ENCODE measurements at places on chromosomes 2 and 18. TPM values are rescaled to one million over a fixed set of nuclear protein-coding genes. Genes with fewer than 3 reads are reported as not detected.

Gene HOXD13
- total RNA-seq, result 1.8 TPM

Gene ASB18
- not detected for total RNA-seq

Gene PRKAG3
- not detected for total RNA-seq

Gene TMEM18
- 28.5 TPM for total RNA-seq

Gene SIX3
- total RNA-seq, result not detected

Gene NEU4
- not detected for total RNA-seq

- DNase-seq, result no peak
Observed at GRCh38 chr2:209790066-209790728, 18.6 kb downstream of the UNC80 start.

- DNase-seq, result peak; percentile 24
Observed at GRCh38 chr2:134461511-134461910, 207.6 kb downstream of the MGAT5 start.

DNA sequence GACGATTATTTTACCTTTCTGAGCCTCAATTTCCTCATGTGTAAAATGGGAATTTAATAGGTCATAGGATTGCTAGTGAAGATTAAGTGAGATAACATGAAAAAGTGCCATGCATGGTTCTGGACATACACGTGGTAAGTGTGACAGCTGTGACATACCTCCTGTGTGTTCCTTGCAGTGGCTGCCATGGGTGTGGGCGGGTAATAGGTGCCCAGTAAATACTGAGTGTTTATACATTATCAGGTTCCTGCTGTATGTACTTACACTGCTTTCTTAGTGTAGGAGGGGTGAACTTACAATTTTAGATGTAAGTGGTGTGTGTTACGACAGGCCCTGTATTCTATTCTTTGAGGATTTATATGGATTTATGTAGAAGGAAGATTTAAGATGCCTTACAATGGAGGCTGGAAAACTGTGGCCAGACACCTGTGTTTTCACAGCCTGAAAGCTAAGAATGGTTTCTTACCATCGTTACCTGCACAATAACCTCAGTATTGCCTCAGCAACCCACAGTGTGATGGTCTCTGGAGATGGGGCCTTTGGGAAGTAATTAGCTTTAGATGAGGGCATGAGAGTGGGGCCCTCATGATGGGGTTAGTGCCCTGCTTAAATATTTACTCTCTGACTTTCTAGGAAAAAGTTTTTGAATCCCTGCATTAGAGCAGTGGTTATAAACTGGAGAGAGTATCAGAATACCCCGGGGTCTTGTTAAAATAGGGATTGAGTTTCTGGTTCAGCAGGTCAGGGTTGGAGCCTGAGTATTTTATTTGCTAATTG lies 78.1 kb downstream of the ASAP2 start:
- no peak for DNase-seq

DNA sequence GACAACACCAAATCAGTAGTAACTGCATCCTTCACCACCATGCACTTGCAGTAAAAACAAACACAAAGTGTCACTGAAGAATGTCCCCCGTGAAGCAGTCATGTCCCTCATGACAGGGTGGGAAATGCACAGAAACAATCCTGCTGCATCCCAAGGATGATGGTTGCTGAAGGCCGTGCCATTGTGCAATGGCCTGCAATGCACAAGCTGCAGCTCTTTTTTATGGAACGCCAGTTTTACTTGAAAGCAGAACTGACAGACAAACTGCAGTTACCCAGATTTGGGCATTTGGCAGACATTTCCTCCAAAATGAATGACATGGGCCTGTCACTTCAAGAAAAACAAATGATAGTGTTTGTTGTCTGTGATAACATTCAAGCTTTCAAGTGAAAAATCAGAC lies 2.4 kb upstream of the CHST10 start:
- no peak for DNase-seq

GRCh38 chr2:203498161-203498560 lies 36.9 kb downstream of the RAPH1 start:
- DNase-seq, result peak; percentile 79

GRCh38 chr2:9638532-9638931 lies 7.7 kb upstream of the YWHAQ start:
- peak; percentile 90 for DNase-seq

DNA sequence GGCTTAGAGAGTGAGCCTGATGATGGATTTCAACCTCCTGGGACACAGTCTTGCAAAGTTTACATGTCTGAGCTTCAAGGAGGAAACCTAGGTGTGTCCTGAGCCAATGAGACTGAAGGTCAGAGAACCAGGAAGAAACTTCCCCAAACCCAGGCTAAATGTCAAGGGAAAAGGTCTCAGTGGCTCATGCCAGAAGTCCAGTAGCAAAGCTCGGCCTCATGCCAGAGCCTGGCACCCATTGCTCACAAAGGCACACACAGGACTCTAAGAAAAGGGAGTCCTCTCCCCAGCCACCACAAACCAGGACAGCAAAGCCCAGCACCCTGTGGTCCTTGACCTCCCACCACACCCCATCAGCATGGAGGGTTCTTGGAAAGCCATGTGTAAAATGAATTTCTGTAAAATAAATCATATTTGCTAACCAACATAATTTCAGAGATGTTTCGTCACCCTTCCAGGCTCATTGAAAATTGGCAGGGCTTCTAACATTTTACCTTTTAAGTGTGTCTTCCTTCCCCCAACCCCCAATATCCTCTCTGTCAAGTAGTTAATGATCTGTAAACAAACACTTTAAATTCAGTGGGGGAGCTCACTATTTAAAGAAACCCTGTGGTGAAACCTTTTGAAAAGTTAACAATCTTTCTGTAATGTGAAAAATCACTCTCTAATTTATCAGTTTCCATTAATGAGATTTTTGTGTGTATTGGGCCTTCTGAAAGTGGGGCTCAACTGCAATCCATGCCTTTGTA lies 77.1 kb downstream of the BCL11A start:
- no peak for DNase-seq

DNA sequence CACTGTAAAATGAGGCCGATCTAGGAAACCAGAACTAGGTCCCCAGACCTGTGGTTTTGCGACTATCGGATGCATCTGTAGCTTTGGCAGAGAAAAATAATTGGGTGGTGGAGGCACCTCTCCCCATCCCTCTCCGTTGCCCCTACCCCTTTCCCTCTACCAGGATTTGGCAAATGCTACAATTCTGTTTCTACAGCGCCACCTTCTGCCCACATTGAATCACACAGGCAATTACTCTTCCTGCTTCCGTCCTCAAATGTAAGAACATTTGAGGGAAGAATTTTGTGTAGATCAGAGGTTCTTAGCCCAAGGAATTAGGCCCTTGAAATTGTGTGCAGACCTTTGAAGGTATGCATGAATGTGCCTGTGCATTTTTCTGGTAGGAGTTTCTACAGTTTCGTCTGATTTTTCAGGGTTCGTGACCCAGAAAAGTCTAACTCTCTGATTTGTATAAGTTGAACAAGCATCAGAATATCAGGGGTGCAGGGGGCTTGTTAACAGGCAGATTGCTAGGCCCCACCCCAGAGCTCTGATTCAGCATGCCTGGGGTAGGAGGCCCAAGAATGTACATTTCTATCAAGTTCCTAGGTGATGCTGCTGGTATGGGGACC lies 11.2 kb downstream of the ATP6V1B1 start:
- peak; percentile 38 for DNase-seq

DNA sequence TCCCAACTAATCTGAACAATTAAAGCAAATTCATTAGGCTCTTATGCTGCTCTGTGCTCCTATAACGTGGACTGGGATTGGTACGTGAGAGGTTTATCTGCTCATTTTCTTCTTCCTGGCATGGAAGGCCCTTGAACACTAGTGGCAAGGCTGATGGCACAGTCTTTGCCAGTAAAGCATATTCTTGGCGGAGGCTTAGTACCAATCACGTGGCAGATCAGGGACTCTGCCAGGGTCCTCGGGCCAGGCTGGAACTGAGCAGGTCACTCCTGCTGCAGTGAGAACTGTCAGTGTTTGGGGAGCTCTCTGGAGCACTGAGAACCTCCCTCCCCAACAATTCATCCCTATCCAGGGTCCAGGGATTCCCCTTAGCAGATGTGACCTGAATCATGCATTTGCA lies 3.7 kb upstream of the ALPK2 start:
- no peak for DNase-seq

DNA sequence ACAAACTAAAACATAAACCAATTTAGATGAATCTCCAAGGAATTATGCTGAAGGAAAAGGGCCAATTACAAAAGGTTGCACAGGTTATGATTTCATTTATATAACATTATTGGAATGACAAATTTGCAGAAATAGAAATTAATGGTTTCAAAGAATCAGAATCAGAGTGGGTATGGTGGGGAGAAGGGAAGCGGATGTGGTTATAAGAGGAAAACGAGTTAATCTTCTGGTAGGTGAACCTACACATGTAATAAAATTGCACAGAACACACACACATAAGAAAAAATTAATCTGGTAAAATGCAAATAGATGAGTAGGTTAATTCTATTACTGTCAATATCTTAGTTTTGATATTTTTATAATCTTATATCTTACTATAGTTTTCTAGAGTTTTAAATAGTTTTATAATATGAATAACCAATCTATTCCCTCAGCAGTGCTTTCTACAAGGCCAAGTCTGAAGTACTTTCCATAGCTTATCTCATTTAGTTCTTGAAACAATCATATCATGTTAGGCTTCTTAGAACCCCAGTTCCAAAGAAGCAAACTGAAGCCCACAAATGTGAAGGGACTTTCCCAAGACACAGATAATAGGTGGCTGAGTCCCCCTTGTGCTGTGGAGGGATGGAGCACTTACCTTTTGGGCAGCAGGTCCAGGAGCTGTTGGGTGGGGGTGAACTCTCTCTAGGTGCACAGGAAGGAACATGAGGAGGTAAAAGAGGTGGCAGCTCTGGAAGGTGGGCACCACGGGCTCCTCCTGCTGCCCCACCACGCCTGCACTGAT lies 31.5 kb downstream of the ZNF519 start:
- no peak for DNase-seq

GRCh38 chr18:41436772-41437171 lies 518.3 kb upstream of the PIK3C3 start:
- DNase-seq, result no peak

DNA sequence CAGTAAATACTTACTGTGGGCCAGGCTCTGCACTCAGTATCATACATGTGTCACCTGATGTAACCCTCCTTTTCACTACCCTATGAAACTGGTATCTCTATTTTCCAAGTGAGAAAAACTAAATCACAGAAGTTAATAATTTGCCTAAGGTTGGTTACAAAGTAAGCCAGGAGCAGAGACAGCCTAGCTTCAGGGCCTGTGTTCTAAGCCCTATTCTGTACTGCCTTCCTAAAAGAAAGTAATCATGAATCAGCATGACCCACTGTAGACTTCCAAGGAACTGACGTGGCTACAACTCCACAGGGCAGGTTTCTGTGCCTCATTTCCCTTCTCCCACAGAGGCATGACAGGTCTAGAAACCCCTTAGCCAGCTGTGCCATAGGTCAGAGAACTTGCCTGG lies 14.3 kb downstream of the ZNF142 start:
- DNase-seq, result peak; percentile 66

DNA sequence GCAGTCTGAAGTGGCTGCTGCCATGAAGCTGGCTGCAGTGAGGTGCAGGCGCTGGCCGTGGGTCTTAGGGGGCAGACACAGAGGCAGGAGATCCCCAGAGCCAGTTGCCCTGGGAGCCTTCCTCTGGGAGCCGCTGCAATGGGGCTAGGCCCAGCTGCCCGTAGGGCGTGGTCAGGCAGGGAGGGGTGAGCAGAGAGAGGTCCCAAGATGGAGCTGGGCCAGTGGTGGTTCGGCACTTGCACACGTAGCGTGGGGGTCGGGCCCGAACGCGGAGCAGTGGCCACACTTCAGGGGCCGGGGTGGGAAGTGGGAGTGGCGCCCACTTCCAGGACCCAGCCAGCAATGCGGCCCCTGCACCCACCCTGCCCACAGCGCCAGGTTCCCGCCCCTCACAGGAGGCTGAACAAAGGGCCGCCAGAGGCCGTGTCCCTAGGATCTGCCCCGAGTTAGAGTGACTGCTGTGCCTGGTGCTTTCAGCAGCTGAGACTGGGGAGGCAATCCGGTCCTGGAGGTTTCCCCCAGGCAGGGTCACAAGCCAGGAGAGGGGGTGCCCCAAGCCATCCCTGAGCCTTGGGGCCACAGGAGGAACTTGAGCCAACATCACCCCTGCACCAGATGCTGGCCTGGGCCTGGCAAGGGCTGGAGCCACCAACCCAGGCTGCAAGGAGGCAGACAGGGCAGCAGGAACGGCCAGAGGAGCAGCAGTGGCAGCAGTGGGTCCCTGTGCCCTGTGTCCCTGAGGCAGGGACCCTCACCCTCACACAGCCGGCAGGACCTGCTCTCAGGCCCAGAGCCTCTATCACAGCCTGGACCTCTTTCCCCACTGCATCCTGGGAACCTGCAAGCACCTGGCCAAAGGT lies 21.3 kb upstream of the SP140L start:
- DNase-seq, result no peak

- no peak for DNase-seq
Observed at GRCh38 chr2:233267516-233268245, 16.2 kb downstream of the ATG16L1 start.

GRCh38 chr18:46301571-46301970 lies 197.4 kb downstream of the HAUS1 start:
- DNase-seq, result no peak

GRCh38 chr2:88016960-88017779 lies 823 bp upstream of the RNU2-63P start:
- DNase-seq, result no peak

DNA sequence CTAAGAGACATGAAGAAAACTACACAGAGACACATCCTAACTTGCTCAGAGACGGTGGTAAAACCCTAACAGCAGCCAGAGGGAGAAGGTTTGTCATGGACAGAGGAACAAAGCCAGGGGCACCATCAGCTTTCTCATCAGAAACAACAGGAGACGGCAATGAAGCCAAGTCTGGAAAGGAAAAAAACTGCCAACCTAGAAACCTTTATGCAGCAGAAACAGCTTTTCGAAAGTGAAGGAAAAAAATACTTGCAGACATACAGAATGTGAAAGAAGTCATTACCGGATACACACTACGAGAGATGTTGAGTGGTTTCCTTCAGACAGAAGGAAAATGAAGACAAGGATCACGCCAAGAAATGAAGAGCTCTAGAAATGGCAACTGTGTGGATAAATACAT lies 55.9 kb downstream of the ANO7 start:
- no peak for DNase-seq

- no peak for DNase-seq
Observed at GRCh38 chr2:230172852-230173251, 46.9 kb downstream of the SP110 start.

GRCh38 chr2:226325526-226325925 lies 474.1 kb downstream of the IRS1 start:
- no peak for DNase-seq

GRCh38 chr2:210630873-210631560 lies 74.6 kb downstream of the CPS1 start:
- DNase-seq, result no peak

- DNase-seq, result peak; percentile 54
Observed at GRCh38 chr2:55856936-55857335, 66.6 kb downstream of the EFEMP1 start.

DNA sequence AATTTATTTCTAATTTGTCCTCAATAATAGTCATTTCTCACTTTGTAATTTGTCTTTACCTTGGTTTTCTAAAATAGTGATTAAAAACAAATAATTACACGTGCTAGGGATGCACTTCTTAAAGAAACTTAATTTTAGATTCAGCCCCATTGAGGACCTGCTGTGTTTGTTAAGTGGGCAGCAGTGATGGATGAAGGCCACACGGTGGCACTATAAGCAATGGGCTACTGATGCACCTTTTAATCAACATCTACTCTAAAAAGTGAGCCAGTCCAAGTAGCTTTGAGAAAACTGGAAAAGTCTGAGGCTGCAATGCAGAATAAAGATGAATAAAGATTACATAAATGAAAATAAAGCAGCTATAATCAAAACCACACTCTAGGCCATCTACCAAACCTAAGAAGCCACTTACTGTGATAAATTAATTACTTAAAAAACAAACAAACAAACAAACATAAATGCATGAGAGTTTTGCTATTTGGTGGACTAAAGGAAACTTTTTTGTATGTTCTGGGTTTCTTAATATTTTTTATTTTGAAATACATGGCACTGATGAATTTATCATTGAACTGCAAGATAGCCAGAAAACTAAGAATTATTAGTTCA lies 89.3 kb downstream of the PDE11A start:
- DNase-seq, result peak; percentile 58
